ENCODE measurements at places on chromosomes 4 and X. TPM values are rescaled to one million over a fixed set of nuclear protein-coding genes. Genes with fewer than 3 reads are reported as not detected.

- DNase-seq: no peak
These were observed 680.6 kb downstream of the TECRL start for GRCh38 chr4:63728480-63729177.

DNA sequence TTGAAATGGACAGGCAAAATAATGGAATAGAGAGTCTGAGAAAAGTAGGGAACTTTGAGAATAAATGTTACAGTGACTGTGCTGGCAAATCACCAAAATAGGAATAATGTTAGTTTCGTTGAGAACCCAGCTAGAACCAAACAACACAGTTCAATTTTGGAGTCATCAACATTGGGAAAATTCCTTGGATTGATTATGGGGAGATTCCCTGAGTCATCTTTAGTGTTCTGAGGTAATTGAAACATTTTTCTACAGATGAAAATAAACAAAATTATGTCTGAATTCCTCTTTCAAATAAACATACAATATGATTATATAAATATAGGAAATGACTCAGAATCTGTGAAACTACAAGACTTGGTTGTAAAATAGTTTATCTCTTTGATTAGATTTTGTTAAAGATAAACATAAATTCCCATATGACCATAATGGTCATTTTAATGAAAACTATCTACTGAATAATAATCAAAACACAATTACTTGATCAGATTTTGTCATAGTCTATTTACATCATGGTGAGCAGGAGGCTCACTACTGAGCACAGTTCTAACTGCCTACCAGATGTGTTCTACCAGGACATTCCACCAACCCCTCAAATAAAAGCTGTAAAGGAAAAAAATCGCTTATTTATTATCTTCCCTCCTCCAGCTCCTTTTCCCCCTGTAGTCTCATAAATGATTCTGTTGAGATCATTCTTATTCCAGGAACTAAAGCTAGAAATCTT is 51.4 kb upstream of the GABRA2 start:
- peak; percentile 64 for DNase-seq

The ZFYVE28 gene
- 3.2 TPM for total RNA-seq

DNA sequence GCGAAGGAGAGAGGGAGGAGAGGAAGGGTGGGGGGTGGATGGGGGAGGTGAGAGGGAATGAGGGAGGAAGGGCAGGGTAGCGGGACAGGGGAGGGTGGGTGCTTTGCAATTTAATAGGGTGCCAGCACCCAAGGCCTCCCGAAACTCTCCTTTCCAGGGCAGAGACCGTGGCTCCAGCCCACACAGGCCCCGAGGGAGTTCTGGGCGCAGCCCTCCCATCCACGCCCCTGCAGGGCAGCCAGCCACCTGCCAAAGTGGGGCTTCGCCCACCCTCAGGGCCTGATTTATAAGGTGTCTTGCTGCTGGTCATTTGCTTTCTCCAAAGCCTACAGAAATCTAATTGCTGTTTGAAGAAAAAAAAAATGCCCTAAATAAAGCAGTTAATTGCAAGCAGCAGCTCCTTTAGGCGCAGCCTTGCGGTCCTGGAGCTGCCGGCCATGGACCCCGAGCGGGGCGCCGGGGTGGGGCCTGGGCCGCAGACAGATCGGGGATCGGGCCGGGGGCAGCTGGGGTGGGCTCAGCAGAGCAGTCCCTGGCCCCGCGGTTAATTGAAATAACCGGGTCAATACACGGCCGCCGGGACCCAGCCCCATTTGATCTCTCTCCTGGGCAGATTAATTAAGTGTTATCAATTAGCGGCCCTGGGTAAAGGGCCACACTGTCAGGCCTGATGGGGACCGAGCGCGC is 106.0 kb upstream of the NKX1-1 start:
- no peak for DNase-seq

DNA sequence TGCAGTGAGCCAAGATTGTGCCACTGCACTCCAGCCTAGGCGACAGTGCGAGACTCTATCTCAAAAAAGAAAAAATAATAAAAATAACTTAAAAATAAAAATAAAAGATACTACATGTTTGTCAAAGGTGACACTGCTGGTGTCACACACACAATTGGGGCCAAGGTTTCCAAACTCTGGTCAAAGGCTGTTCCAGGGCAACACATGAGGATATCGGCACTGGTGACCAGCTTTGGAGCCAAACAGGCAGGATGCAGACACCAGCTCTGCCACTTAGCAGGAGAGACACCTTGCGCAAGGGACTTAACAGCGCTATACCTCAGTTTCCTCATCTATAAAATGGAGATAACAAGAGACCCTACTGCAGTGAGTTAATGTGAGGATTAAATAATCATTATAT is 52.3 kb downstream of the CD99L2 start:
- DNase-seq: no peak

- no peak for DNase-seq
These were observed 81.8 kb downstream of the CPZ start for GRCh38 chr4:8674311-8674885.

DNA sequence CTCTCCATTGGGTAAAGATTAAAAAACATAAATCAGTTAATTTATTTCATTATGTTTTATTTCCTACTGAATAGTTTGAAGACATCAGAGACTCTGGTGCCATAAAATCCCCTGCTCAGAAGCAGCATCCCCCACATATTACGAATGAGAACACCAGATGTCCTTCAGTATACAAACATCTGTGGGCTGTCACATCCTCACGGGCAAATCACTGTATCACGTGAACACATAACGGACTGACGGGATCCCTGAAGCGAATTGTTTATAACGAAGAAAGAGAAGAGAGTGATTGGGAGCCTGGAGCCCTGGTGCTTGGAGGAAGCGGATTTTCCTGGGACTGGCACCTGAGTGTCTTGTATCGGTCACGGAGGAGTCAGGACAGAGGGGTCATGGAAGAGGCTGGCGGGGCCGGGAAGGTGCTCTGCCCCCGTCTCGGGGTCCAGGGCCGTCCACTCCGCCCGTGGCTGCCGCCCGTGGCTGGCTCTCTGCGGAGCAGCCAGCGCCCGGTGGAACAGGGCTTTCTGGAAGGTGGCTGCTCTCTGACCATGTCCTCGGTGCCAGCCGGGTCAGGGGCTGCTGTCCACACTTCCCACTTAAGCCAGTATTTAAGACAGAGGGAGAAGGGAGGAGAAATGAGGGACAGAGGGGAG is 452.7 kb upstream of the FAT1 start:
- DNase-seq: no peak

DNA sequence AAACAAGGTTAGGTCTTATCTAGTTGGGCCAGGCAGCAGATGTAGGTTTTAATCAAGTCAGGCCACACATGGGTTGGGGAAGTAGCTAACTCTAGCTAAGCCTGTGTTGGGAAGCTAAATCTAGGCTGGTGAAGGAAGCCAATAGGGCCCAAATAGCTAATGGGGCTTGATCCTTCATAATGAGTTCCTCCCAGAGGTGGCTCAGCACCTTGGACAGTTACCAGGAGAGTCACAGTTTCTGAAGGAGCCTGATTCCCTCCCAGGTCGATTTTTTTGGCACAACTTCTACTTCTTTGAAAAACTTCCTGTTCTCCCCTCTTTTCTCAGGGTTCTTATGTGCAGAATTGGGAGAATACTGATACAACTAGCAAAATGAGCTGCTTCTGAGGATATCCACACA is 242.5 kb upstream of the PRPS2 start:
- DNase-seq: peak; percentile 19

DNA sequence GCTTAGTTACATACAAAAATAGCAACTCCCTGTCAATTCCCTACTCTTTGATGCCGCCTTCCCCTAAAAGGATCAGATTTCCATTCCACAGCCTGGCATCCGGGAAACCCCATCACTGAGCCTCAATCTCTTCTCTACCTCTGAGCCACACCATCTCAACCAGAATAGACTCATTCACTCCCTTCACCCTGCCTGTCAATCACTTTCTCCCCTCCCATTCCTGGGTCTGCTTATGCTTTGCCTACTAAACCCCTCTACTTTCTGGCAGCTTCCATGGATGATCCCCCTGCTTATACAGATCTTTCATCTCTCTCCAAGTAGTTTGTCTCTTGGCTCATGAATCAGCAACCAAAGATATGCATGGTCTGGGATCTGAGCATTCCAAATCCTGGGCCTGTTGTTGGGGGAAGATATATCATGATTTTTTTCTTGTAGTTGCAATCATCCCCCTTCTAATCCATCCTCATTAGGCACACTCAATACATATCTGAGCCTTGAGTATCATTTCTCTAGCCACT is 2.6 kb downstream of the AMER1 start:
- DNase-seq: peak; percentile 0

GRCh38 chrX:110568441-110568840 is 209.8 kb downstream of the RTL9 start:
- DNase-seq: no peak

The DDX53 gene
- total RNA-seq: under 0.01 TPM

The PHOX2B gene
- total RNA-seq: not detected

DNA sequence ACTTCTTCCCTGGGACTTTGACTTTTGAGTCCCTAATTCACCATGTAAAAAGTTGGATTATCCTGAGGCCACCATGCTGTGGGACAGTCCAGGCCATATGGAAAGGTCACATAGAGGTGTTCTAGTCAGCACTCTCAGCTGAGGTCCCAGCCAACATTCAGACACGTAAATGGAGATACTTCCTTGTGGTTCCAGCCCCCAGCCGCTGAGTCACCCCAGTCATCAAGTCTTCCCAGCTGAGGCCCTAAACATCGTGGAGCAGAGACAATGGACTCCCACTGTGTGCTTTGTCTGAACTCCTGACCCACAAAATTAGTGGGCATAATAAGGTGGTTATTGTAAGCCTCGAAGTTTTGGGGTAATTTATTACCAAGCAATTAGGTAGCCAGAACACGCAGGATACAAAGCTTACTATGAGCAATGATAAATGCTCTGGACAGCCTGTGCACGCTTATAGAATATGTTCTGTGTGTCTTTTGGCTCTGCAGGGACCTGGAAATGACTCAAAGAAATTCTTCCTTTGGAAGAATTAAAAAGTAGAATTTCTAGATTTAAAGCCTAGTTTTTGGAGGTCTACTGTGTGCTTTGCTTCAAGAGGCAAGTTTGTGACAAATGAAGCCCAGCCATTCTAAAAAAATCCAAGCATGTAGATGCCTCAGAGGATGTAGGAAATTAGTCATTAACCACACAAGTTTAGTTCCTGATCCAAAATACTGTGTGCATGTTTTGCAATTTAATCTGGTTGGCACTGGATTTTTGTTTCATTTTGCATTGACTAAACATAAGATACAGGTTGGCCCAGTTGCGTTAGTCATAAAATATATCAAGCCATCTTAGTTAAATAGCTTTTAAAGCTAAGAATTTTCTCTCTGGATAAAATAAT is 33.2 kb upstream of the SLC9A7 start:
- DNase-seq: peak; percentile 86

DNA sequence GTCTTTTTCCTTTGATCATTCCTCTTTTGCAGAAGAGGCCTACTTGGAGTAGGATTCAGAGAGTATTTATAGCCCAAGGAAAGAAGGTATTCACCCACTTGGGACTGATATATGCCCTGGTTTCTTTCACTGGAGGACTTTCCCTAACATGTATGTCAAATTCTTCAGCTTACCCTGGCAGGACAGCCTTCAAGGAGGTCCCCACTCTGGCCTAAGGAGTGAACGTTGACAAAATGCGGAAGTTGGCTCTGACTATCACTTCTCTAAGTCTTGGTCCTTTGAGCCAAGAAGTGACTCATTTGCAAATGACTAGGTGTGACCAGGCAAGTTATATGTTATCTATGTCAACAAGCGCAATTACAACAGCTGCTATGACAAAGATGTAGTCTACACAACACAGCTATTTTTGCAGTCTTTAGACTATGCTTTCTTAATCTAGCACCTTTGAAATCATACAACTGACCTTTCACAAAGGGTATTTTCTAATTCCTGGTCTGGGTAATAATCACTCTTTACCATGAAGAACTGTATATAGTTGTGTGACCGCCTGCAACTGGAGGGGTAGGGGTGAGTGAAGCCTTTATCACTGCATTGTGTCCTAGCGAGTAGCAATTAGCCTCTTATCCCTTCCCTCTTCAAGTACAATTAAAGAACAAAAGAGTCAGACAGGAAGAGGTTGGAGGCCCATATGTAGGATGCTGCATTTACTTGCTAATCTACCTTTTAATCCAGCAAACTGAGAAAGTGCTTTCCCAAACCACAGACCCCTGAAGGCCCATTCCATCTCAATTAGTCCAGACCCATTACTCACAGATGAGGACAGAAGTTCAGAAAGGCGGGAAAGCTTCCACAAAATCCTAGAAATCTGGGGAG is 50.1 kb downstream of the RASGEF1B start:
- no peak for DNase-seq

GRCh38 chr4:149676076-149676475 is 139.6 kb downstream of the IQCM start:
- DNase-seq: no peak

- DNase-seq: no peak
These were observed 1110.4 kb upstream of the ADGRL3 start for GRCh38 chr4:60089546-60090273.

The KIF4A gene
- 8.1 TPM for total RNA-seq

DNA sequence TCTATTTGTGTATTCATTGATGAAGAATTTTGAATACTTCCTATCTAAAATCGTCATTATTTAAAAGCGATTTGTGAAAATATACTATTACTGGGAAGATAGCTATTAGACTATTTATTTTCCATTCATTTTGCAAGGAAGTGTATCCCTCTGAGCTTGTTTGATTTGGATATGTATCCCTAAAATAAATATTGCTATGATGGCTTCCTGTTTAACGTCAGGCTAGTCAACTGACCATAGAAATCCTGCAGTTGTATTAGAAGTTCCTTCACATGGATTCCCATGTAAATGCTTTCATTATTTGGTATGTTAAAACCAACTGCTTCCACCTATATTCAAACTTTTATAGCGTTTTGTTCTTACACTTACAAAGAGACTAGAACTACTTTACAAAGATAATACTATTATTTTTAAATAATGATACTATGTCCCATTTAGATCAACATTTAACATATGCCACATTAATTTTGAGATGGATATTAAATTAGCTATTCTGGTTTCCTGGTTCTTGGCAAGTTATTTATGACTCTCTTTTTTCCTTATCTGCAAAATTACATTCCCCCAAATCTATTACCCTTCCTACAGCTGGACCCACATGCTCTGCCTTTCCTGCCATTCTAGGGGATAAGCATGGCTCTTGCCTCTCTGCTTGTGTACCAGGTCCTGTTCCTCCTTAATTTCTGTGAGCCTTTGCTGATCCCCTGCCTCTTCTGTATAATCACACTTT is 26.7 kb upstream of the PDE5A start:
- no peak for DNase-seq
